Spinal cord (tissue), 10 donors: ENCODE measurements at places on chromosomes 12 and 14.
A peak's percentile ranks its signal among the peaks of the same experiment; 100 is the strongest.

GRCh38 chr12:114018669-114019068, 52.5 kb upstream of the RBM19 start:
- DNase-seq, result no peak

DNA sequence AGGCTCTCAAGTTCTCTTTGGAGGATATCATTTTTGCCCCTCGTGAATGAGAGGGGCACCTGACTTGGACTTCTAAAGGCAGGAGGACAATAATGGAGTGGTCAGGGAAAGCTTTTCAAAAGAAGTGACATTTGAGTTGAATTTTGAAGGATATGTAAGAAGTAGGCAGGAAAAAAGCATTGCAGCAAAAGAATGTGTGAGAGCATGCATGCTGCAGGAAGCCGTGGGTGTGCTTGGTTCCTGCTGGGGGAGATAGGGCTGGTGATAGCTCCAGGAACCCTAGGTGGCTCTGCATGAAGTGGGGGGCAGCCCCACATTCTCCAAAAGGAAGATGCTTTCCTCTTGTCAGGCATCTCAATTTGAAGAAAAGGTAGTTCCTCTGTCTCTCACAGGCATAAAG, 23.1 kb downstream of the ACVR1B start:
- DNase-seq, result no peak

DNA sequence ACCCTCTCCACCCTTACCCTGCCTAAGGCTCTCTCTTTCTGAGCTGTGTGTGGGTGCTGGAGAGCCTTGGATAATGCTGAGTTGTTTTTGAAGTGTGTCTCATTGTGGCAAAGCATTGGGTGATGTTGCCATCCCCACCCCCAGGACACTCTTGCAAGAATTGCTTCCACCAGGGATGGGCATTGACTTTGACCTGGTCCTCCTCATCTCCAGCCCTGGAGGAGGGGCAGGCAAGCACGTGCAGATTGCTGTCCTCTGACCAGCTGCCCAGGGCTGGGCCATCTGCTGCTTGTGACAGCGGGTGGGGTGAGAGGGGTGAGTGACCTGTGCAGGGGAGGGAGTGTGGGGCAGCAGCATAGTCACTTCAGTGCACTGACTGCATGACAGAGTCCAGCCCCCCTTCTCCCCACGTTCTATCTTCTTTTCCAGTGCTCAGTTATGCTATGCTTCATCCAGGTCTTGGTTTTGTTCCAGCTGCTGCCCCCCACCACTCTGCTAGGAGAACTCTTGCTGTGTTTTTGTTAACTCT, 26.2 kb downstream of the SUSD6 start:
- no peak for DNase-seq

GRCh38 chr12:23816394-23816851, 133.0 kb downstream of the SOX5 start:
- DNase-seq, result no peak

GRCh38 chr12:80884651-80885050, 53.1 kb downstream of the LIN7A start:
- DNase-seq, result no peak

- no peak for DNase-seq
Measured at GRCh38 chr12:131575371-131575770, 135.5 kb upstream of the SFSWAP start.

DNA sequence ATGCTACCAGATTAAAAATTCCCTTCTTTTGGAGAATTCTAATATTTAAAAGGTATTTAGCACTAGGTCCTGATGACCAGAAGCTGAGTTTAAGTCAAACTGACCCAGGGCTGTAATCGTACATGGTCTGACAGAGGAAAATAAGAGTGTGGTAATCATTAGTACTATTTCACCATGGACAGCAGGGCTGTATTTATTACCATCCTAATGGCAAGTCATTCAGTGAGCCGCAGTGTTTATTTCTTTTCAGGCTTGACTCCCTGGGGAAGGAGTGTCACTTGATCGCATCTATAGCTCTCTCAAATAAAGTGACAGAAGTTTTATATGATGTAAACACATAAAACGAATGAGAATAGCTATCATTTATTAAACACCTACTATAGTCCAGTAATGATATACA, 261.8 kb downstream of the BTG1 start:
- DNase-seq, result no peak

DNA sequence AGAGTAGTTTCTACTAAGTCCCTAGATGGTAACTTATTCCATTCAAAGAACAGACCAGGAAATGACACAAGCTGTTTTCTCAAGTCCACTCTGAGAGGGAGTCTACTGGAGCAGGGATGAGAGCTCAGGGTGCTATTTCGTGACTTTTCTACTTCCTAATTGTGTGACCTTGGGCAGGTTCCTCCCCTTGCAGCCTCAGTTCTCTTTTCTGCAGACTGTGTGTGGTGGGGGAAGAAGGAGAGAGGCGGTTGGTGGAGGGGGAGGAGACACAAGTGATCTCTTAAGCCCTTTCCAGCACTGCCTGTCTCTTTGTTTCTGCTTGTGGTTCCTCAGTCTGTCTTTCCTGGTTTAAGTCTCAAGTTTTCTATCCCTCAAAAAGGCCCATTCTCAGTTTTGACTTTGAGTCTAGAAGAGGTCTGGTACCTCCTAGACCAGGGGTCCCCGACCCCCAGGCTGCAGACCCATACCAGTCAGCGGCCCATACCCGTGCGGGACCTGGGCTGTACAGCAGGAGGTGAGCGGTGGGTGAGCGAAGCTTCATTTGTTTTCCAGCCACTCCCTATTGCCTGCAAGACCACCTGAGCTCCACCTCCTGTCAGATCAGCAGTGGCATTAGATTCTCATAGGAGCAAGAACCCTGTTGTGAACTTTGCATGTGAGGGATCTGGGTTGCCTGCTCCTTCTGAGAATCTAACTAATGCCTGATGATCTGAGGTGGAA, 10.7 kb downstream of the FGF6 start:
- no peak for DNase-seq

- DNase-seq, result no peak
Measured at GRCh38 chr12:53200458-53201176, 6.4 kb downstream of the ITGB7 start.

DNA sequence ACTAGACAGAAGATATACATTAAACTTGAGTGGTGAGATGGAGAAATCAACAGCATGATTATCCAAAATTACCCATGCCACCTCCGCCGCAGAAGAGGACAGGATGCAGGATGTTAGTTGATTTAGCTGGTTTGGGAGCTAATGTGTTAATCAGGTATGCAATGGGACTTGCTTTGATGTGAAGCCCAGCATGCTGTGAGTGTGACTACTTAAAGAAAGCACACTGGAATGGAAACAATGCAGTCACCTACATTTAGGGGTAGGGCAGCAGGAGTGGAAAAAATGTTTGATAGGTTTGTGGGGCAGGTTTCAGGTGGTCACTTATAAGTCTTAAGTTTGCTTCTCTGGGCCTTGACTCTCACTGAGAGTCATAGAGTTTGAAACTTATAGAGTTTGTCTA, 170.0 kb upstream of the DAAM1 start:
- DNase-seq, result no peak

GRCh38 chr12:52440821-52441319, 6.7 kb upstream of the KRT75 start:
- peak; percentile 30 for DNase-seq

- no peak for DNase-seq
Measured at GRCh38 chr12:77406219-77406905, 341.0 kb upstream of the E2F7 start.

- peak; percentile 57 for DNase-seq
Measured at GRCh38 chr12:58920102-58920960, at the start of gene LRIG3. LRIG3 (minus strand) TSS chr12:58920504; CDS start chr12:58920235, 269 bp downstream.

GRCh38 chr12:12736759-12737676, 19.9 kb downstream of the CDKN1B start:
- peak; percentile 64 for DNase-seq

DNA sequence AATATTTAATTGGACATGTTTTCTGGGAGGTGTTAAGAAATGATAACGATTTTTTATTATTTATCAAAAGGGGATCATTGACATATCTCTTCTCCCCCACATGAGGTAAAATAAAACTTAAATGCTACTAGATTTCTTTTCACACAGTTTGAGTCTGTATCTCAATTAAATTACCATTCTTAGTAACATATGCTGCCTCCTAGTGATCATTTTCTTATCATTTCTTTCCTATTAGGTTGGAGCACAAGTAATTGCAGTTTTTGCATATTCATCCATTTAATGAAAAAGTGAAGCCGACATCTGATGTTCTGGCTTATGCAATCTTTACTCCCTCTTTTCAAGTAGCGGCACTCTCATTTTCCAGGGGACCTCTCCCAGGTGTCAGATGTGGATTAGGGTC, 24.9 kb downstream of the PUS7L start:
- DNase-seq, result no peak

DNA sequence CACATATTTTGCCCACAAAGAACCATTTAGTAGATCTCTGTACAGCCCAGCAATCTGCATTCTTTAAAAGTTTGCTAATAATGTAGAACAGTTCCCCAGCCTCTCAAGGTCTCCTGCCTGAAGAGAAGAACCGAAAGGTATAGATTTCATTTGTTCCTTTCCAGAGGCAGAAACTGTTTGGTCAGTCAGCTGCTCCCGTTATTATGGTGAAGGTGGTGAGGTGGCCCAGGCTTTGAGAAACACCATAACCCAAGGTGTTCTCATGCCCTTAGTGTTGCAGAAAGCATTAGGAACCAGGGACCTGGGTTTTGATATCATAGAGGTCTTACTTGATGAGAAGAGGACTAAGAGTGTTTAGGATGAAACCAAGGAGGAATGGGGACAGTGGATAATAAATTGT, 65.3 kb downstream of the SUSD6 start:
- no peak for DNase-seq

- DNase-seq, result no peak
Measured at GRCh38 chr14:96584907-96585671, 82.9 kb downstream of the PAPOLA start.

- DNase-seq, result no peak
Measured at GRCh38 chr12:124736115-124737039, 127.3 kb downstream of the SCARB1 start.

- no peak for DNase-seq
Measured at GRCh38 chr12:124603100-124603541, 35.7 kb upstream of the NCOR2 start.

- DNase-seq, result no peak
Measured at GRCh38 chr12:50514526-50515276, 9.9 kb downstream of the DIP2B start.

DNA sequence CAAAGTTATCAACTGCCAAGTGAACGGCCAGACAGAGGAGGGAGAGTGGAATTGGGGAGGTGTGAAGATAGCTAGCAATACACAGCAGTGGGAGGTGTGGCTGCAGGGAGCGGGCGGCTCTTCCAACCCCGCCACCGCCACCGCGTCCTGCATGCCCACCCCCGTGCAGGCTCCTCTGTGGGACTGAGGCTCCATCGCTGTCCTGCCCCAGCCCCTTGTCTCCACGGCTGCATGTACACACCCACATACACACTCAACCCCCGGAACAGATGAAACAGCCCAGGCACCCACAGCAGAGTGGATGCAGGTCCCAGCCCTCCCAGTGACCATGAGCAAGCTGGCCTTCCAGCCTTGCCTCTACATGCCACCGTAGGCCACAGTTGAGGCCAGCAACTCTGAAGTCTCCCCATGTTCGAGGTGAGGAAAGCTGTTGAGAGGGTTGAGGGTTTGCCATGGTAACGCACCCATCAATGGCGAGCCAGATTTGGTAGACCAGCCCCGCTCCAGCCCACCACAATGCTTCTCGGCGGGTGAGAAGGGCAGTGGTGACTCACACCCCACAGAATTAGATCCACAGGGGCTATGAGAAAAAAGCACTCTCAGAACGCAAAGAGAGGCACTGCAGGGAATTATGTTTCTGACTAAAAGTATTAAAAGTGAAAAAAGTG, 39.3 kb downstream of the PITPNM2 start:
- DNase-seq, result no peak

- no peak for DNase-seq
Measured at GRCh38 chr14:67396381-67396970, 15.5 kb downstream of the PLEK2 start.

DNA sequence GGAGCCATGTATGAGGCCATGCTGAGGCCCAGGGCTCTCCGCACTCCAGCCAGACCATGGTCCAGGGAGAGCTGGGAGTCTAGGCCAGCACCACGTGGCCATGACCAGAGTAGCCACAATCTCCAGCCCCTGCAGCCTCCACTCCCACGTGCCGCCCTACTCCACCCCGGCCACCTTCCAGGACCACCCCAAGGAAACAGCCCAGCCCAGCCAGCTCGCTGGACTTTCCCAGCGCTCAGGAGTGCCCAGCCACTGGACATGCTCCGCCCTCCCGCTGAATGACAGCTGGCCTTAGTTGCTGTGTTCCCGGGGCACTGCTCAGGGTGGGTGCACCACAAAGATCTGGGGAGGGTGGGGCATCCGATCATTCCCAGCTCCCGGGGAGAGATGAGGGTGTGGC, 2.1 kb upstream of the C14orf180 start:
- DNase-seq, result no peak

GRCh38 chr12:79236920-79237319, 372.3 kb downstream of the SYT1 start:
- DNase-seq, result no peak

DNA sequence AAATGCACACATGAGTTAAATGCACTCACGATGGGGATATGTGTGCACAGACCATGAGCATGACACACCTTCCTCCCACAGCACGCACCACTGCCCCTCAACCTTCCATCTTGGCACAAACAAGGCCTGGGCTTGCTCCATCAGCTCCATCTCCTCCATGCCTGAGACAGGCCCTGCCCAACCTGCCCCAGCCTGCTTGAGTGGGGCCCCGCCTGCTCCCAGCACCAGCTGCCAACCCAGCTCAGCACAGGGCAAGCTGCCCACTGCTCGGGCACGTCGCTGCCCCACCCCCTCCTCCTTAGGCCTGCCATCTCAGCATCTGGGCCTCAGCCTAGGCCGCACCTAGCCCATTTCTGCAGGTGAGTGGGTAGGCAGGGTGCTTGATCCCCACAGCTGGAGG, 27.6 kb upstream of the KRT78 start:
- DNase-seq, result no peak

DNA sequence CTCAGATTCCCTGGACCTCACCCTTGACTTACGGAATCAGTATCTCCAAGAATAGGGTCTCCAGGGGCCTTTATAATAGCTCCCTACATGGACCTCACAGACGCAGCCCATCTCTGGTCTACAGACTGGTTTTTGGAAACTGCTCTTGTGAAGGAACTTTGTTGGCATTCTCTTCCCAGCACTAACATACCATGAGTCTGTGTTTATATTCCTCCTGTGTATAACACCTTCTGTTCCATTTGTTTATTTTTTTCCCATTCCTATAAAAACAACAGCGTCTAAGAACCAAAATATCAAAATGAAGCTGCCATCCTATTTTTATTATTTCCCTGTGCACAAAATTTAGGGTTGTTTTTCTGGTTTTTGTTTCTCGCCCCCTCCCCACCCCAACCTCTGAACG, 131.1 kb downstream of the NEDD1 start:
- no peak for DNase-seq

GRCh38 chr12:95240556-95240955, 22.9 kb downstream of the VEZT start:
- DNase-seq, result no peak
